ENCODE measurements at places on chromosomes 13 and 19.

DNA sequence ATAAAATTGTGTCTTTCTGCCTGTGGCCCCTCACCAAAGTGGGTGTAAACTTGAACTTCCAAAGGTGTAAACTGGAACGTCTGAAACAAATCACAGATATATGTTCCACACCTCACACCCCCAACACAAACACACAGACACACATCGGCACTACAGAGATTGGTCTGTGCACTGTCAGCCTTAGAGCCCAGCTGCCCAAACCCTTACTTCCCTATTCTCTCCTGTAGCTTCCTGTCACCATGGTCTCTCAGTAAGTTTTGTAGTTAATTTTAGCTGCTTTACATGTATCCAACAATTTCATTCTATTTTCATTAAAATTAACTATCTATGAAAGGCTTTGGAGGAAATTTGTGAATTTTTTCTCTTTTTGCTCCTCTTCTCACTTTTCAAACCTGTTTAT lies 5.4 kb downstream of the TM9SF2 start:
- no peak for DNase-seq

DNA sequence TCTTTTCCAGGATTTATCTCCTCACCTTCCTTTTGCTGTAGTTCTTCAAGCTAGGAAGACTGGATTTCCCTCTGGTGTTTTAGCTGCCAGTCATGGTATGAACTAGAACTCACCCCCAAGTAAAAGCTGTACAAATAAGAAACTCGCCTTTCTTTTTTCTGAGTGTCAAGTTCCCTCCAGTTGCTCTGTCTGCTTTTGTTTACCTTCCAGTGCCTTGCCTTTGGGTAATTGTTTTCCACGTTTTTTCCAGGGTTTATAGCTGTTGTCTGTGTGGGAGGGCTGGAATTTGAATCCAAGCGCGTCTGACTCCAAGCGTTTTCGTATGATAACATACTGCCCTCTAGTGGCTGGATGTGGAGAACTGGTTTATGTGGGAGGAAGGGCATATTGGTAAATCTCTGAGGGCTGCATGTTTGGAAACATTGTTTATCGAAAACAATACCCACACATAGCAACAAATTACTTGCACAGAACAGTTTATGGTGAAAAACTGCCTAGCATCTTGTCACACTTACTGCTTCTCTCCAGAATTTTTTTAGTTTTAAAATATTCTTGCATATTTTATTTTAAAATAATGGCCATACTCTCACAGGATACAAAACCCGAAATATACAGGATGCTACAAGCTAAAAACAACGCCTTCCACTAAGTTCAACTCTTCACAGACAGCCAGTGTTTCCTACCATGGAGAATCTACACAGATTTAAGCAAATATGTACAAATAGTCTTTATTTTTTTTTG lies 19.2 kb downstream of the RCN3 start:
- DNase-seq, result peak; percentile 50

DNA sequence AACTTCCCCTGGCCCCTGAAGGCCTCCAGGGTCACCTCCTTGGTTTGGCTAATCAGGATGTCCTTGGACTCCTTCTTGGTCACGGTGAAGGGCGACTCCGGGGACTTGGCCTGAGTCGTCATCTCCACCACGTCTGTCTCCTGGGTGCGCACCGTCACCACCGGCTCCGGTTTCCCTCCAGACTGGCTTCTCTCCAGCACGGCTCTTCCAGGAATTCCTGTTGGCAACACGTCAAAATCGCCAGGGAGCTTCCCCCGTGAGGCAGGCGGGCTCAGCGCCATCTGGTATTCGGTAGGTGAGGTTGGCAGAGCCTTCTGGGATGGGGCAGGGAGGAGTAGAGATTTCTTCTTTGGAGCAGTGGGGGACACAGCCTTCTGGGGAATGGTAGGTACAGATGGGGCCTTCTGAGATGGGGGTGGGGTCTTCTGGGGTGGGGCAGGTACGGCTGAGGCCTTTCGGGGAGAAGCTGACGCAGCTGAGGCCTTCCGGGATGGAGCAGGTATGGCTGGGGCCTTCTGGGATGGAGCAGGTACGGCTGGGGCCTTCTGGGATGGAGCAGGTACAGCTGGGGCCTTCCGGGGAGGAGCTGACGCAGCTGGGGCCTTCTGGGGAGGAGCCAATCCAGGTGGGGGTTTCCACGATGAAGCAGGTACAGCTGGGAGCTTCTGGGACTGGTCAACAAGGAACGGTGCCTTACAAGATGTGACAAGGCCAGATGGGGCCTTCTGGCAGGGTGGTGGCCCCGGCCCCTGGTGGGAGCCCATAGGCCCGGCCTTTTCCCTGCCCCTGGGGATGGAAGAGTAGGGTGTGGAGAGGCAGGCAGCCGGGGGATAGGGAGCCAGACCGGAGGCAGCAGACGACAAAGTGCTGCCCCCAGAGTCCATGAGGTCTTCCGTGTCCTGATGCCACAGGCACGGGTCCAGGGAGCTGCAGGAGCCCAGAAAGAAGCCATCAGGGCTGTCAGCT lies 3.8 kb downstream of the GARIN5B start:
- no peak for DNase-seq

DNA sequence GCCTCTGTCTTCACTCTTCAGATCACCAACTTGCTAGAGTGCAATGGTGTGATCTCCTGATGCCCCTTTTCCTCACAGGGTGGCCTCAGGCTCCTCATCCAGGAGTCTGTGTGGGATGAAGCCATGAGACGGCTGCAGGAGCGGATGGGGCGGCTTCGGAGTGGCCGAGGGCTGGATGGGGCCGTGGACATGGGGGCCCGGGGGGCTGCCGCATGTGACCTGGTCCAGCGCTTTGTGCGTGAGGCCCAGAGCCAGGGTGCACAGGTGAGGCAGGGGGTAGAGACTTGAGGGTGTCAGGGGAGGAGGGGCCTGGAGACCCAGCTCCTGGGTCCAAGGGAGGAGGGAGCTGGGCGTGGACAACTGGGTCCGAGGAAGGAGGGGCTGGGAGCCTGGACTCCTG lies 9.5 kb downstream of the ALDH16A1 start:
- no peak for DNase-seq

- DNase-seq, result no peak
Observed at GRCh38 chr13:93727211-93728141, 500.9 kb downstream of the GPC6 start.

GRCh38 chr13:35393886-35394285 lies 82.6 kb downstream of the MAB21L1 start:
- no peak for DNase-seq

- DNase-seq, result no peak
Observed at GRCh38 chr13:50243931-50244330, 228.7 kb downstream of the KCNRG start.

- no peak for DNase-seq
Observed at GRCh38 chr19:511101-511851, 4.0 kb downstream of the TPGS1 start.

- peak; percentile 35 for DNase-seq
Observed at GRCh38 chr13:39942552-39943273, 287.3 kb downstream of the COG6 start.

All from retinal pigment epithelial cell (primary cell).